ENCODE measurements at places on chromosomes 1 and 21.

DNA sequence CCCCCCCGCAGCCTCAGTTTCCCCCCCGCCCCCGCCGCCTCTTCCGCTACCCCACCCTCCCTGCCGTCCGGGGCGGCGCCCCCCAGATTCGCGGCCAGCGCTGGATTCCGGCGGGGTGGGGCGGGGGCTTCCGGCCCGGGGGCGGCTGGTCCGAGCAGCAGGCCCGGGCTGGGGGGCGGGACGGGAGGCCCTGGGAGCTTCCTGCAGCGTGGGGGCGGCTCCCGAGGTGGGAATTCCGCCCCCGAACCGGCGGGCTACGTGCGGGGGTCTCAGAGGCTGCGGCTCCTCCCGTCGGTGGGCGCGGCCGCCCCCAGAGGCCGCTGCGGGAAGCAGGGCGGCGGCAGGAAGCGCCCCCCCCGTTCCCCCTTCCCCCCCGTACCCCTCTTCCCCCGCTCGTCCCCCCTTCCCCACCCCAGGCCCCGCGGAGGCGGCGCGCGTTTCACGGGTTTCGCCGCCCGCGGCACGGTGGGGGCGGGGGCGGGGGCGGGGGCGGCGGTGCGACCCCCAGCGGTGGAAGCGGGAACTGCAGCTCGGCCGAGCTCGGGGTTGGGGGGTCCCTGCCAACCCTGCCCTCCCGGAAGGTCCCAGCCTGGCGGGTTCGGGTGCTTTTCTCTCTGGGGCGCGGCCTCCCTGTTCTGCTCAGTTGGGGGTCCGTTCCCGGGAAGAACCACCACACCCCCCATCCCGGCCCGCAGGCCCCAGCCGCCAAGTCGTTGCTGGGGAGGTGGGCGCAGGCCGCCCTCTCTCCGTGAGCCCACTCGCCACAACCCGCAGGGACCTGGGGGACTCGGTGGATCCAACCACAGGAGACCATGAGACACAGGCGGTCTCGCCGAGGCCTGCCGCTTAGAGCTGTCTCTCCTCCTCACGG is 76.3 kb downstream of the MORN1 start:
- no peak for DNase-seq

GRCh38 chr1:227788271-227789083 is 27.0 kb upstream of the PRSS38 start:
- peak; percentile 88 for DNase-seq

GRCh38 chr1:241276391-241276790 is 80.6 kb downstream of the RGS7 start:
- no peak for DNase-seq

DNA sequence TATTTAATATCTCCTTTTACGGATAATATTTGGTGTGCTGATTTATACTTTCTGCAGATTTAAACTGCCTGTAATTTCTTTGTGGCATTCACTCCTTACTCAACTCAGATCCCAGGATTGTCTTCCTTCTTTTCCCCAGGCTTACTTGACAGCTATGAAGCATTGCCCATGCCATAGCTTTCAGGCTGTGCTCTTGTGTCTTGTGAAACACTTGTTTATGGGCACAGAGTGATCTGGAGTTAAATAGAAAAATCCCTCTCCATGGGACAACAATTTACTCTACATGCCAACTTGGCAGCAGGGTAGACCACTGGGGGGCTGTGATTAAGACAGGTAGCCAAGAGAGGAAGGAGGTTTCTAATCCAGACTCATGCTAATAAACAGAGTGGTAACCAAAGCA is 57.4 kb downstream of the PPP1R12B start:
- no peak for DNase-seq

DNA sequence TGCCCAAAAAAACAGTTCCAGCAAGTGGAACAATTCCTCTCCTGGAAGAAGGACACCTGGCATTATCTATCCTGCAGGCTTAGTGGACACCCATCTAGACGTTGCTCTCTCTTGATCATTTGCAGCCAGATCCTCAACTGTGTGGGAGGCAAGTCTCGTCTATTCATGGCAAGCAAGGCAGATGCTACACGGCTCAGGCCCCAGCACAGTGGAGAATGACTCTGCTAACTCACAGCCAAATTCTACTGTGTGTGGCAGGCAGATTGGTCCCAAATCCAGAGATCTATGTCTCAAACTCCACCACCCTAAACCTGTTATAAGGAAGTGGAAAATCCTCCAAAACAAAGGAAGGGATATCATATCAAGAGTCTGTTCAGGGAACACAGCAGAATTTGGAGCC is 7.0 kb downstream of the TNNT2 start:
- no peak for DNase-seq

DNA sequence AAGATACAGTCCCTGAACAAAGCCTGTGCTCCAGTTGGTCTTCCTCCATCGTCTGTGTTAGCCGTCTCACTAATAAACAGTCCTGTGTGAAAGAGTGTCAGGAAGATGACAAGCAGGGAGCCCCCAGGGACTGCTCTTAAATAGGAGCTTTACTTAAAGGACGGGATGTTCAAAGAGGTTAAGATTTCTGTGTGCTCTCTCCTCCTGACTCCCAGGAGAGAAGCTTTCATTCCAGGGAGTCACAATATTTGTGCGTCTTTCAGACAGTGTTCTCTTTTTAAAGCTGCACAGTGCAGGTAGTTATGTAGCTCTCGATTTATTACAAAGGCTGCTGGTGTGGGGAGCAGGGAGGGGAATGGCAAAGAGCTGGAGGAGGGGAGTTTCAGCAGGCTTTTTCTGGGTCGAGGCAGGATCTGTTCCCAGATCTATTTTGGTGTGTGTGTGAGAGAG is 43.5 kb downstream of the STYXL2 start:
- no peak for DNase-seq

GRCh38 chr1:219555031-219555692 is 57.7 kb downstream of the ZC3H11B start:
- DNase-seq = no peak

- DNase-seq = no peak
Measured at GRCh38 chr1:31931593-31932225, 6.5 kb downstream of the PTP4A2 start.

DNA sequence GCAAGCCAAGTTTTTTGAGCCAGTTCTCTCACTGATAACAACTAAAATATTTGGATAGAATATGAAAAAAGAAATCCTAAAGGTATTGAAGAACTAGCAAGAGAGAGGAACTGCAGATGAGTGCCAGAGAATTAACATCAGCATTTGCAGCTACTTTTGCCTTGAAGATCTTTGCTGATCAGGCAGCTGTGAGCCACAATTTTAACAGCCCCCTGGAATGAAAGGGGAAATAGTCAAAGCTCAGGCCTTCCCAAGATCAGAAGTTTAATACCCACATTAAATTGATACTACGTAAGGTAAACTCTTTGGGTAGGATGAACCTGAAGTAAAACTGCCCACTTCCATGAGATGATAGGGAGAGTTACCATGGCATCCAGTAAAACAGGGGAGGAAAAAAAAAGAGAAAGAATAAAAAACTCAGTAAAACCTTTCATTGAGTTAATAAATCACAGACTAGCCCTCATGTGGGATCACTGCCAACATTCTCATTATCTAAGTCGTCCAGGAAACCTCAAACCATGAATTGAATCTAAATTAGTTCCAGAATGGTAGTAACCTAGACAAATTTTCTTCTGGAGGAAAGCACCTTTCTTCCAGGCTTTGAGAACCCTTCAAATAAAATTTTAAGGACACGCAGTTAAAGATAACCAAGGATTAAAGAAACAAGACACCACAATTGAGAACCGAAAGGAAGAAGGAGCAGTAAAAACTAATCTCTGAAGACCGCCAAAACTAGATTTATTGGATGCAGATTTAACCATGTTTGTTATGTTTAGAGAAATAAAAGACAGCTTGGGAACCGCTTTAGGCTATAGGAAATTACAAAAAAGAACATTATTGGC is 28.3 kb downstream of the SCP2 start:
- no peak for DNase-seq

- no peak for DNase-seq
Measured at GRCh38 chr1:237093691-237094090, 51.7 kb downstream of the RYR2 start.

GRCh38 chr1:213060836-213061235 is 9.8 kb downstream of the RPS6KC1 start:
- no peak for DNase-seq

GRCh38 chr1:171263901-171264300 is 15.6 kb downstream of the FMO1 start:
- no peak for DNase-seq

DNA sequence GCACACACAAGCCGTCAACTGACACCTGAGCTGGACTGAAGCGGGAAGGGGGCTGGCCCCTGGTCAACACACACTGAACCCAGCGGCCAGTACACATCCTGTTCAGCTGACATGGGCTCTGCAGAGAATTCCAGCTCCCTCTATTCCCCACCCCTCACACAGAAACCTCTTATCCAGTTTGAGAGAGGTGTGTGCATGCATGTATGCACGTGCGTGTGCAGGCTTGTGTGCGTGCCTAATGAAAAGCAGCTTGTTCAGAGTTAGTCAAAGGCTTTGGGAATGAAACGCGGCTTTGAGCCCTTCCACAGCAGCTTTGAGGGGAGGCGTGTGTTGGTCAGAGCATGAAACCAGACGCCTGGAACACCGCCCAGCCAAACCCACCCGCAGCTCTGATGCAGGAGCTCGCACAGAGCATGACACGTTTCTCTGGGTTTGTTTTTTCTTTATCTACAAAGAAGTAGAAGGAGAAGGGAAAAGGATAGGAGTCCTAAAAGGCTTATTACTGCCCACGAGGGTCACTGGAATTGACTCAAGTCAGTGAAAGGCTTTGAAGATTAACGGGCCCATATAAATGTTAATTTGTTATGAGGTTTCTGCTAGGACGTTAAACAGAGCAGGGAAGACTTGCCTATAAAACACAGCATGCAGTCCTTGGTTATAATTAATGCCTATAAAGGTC is 184.2 kb downstream of the ETS2 start:
- no peak for DNase-seq

- DNase-seq = no peak
Measured at GRCh38 chr1:118075116-118075515, 109.9 kb downstream of the SPAG17 start.

DNA sequence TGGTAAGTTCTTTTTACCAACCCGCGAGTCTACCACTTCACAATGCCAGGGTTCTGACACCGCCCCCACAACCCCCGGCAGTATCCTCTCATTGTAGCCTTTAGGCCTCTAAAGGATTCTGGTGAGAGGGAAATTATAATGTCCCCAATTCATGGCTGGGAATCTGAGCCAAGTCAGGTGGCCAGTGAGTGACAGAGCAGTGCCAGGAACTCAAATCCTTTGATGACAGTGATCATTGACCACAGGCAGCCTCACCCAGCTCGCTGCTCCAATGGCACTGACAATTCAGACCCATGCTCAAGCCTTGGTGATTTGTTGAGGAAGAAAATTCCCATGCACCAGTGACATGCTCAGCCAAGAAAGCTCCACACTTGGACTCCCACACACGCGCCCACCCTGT is 63.4 kb upstream of the CSF1 start:
- DNase-seq = no peak

DNA sequence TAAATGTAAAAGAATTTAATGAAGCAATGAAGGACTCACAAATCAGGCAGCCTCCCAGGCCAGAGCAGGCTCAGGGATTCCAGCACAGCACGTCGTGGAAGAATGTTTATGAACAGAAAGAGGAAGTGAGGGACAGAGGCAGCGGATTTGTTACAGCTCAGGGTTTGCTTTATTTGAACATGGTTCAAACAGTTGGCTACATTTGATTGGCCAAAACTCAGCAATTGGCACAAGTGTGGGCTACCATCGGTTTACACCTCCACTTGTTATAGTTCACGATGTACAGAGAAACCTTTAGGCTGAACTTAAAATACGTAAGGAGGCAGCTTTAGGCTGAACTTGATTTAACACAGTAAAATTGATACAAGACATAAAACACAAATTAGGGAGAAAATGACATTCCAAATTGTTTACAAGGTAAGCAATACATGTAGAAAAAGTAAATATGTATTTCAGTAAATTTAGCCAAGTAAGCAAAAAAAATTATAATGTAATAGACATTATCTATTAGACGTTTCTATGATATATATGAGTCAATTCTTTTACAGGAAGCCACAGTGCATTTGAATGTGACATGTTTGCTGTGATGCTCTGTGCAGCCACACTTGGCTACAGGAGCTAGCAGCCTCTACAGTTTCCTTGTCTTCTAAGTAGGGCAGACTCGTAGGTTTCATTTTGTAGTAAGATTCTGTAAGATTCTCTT is 126.5 kb downstream of the ADSS2 start:
- peak; percentile 29 for DNase-seq

DNA sequence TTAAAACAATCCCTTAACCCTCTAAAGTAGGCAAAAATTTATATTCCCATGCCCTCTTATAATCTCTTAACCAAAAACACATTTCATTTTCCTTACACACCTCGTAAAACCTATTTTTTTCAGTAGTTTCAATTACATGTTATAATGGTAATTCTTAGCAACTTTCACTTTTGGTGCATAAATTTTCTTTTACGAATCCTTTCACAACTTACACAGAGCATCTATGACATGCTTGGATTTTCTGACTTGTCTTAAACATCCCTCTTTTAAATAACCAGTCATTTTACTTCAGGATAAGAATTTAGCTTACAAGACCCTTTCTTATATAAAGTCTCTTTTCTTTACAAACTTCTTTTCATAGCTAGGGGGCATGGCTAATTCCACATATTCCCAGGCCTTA is 8.9 kb upstream of the MRPL55 start:
- no peak for DNase-seq

DNA sequence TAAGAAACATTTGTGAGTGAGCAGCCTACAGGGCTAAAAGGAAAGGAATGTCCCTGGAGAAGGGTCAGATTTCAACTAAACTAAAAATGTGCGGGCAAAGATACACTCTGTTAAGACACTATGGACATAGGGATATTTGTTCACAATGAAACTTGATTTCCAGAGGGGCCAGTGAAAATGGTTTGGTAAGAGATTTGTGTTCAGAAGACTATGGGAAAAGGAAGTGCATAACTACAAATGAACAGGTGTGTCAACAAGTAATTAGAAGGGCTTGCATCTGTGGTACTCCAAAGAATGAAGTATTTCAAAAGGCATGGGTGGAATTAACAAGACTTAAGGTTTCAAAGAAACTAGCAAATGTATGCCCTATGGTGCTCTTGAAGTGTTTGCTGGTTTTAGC is 60.4 kb downstream of the NME7 start:
- DNase-seq = no peak

DNA sequence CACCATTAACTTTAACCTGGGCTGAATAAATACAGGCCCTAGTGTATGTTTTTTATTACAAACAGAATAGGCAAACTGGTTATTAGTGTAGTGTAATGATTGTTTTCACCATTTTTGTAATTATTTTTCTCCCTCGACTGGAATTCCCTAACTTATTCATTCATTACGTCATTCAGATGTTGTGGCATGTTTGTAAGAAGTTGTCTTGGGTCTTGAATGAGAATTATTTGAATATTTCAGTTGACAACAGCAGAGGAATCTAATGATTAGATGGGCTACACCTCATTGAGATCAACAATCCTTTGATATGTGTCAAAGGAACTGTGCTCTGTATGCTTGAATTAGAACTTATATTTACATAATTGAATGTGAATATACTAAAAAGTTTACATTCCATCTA is 12.8 kb downstream of the XCL1 start:
- no peak for DNase-seq

- no peak for DNase-seq
Measured at GRCh38 chr1:147902253-147902845, at the start of gene GJA8. Gene GJA8 (plus strand): TSS chr1:147902795. CDS start chr1:147907956, 5,161 bp downstream.

- DNase-seq = no peak
Measured at GRCh38 chr1:48206371-48206770, 16.1 kb upstream of the SLC5A9 start.

Measured in coronary artery (tissue), 2 donors.